ENCODE measurements at places on chromosomes 7 and 10.

- DNase-seq: no peak
Observed at GRCh38 chr10:126564326-126564888, 106.1 kb downstream of the C10orf90 start.

DNA sequence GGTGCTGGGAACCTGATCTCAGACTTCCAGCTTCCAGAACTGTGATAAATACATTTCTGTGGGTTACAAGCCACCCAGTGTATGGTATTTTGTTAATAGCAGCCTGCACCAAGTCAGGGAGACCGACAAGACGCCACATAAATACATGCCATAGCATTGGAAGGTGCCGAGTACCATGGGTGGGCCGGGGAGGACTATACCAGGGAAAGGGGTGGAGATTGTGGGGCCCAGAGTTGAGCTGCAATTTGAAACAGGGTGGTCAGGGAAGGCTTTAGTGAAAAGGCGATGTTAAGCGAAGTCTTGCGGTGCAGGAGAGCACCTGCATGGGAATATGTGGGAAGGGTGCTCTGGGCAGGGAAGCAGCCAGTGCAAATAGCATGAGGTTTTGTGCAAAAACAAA lies 88.9 kb upstream of the LRRC4 start:
- no peak for DNase-seq

GRCh38 chr7:42012786-42013360 lies 224.1 kb downstream of the GLI3 start:
- DNase-seq: no peak

GRCh38 chr7:105636982-105637381 lies 55.7 kb upstream of the EFCAB10 start:
- DNase-seq: no peak

DNA sequence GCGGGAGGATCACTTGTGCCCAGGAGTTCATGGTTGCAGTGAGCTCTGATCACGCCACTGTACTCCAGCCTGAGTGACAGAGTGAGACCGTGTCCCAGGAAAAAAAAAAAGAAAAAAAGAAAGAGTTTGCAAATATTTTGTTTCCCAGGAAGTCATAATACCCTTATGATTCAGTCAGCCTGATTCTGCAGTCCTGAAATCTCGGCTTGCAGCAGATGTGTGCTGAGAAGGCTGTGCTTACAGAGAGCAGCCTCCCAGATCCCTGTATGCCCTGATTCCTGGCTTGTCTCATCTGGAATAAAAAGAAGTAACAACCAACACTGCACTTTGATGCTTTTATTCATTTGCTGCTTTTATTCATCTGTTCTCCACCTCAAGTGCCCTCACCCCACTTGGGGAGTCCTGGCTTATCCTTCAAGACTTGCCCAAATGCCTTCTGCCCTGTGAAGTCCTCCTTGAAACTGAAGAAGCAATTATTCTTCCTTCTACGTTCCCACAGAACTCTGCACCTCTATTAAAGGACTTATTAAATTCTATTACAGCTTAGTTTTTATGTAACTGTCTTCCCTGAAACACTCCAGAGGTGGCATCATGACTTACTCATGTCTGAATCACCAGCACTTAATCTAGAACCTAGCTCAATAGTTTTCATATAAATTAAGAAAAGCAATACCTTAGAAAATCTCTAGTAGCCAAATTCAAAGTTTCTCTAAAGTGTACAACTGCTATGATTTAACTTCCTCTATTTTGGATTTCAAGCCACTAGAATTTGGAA lies 27.7 kb upstream of the BPGM start:
- DNase-seq: no peak

DNA sequence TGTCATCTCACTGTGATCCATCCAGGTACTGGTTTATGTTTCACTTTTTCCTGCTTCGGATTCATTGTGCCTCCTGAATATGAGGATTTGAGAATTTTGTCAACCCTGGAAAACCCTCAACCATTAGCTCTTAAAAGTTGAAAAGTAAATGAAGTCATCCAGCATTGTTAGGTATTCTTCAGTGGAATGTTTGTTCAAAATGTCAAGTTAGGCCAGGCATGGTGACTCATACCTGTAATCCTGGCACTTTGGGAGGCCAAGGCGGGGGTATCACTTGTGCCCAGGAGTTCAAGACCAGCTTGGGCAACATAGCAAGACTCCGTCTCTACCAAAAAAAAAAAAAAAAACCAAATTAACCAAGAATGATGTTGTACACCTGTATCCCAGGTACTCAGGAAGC lies 222.1 kb downstream of the NSUN6 start:
- DNase-seq: no peak

GRCh38 chr7:64643566-64643965 lies 22.4 kb upstream of the ZNF107 start:
- no peak for DNase-seq

GRCh38 chr7:22447008-22447407 lies 53.0 kb downstream of the STEAP1B start:
- no peak for DNase-seq

DNA sequence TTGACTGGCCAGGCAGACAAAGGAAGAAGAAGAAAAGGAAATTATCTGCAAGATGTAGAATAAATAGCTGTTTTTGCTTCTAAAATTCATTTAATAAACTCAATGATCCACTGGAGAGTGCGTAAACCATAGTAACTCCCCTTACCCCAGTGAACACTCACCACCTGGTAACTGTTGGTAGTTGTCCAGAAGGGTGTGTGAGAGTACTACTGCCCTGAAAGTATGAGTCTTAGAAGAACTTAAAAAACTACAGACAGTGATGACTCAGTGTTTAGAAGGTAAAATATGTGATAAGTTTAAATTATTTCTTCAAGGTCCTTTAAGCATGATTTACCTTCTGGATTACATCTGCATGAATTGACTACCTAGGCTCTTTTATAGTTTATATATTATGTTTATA lies 53.0 kb upstream of the SEMA3A start:
- DNase-seq: no peak

- DNase-seq: no peak
Observed at GRCh38 chr7:88927-89231, 103.5 kb upstream of the FAM20C start.

GRCh38 chr10:91976317-91977051 lies 52.9 kb downstream of the BTAF1 start:
- no peak for DNase-seq

- no peak for DNase-seq
Observed at GRCh38 chr10:90407131-90407530, 450.7 kb downstream of the HTR7 start.

- no peak for DNase-seq
Observed at GRCh38 chr7:130489140-130489983, 2.5 kb upstream of the MEST start.

DNA sequence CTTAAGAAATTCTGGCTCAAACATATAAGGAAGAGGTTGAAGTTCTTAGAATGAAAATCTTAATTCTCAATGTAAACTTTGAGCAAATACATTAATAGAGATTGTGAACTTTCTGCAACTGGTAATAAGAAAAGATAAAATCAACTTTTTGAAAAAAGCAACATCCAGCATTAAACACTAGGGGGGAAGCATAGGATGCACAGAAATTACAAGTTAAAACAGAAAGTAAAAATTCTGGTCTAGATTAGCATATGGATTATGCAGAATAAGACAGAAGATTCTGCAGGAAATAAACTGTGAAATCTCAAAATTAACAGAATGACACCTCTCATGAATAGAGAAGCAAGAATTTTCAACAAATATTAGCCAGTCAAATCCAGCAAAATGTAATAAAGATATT lies 38.0 kb upstream of the CAV2 start:
- no peak for DNase-seq

DNA sequence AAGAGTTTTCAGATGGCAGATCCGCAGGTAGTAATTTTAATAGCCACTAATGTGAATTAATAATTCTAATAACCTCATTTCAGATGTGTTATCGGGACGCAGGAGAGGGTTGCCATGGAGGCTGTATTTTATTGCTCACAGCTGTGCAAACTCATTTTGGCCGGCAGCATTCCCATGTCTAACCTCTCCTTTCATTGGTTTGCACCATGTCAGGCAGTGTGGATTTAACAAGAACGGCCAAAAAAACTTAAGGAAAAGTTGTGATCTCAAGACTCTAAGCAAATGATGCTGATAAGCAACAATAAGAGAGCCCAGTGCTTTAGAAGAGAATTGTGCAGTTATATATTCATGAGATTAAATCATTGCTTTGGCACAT lies 88.7 kb upstream of the NRP1 start:
- no peak for DNase-seq

DNA sequence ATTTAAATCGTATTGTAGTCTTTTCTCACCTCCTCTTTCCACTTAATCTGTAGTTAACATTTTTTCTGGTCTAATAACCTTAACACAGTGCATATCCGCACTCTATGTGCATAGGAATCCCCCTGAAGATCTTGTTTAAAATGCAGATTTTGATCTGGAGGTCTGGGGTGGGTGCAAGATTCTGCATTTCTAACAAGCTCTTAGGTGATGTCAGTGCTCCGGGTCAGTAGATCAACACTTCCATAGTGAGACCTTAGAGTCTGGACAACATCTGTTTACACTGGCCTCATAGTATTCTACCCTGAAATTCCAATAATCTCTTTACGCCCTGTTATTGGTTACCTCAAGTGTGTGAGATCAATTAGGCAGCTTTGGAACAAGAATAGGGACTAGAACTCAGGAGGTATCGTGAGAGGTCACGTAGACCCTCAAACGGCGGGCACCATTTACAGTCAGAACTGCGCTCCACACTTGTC lies 434 bp upstream of the PLEKHA8 start:
- peak; percentile 2 for DNase-seq

DNA sequence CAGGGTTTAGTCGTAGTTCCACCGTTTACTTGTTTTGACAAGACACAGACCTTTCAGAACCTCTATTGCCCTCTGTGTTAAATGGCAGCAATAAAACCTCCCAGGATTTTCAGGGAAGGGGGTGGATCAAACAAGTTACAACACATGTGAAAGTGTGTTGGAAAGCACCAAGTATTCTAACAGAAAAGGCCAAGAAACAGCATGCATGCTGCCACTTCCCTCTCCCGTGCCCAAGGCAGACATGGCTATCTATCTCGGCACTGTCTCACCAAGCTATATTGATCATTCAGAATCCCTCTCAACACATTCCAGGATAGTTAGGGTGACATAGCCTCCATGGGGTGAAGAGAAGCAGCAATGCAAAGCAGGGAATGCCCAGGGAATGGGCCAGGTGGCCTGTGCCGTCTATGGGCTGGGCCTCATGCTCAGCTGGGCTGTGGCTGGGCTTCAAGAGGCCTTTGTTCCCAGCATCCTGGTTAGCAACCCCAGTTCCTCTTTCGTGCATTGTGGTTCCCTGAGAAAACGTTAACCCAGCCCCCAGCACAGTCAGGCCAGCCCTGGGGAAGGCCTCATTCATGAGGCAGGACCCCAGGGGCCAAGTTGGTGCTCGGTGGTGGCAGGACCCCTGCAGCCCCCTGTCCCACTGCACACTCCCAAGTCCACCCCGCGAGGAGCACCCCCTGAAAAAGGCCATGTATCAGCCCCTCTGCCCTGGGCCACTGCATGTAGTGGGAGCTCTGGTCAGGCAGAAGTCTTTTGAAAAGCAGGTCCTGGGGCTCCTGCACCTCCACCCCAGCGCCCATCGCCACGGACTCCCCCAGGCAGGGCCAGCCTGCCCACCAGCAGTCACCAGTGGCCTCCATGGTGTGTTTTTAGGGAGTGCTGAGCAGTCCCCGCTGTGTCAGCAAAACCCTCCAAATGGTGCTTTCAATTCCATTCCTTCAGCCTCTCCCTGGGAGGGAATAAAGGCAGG lies 25.5 kb downstream of the VSIR start:
- DNase-seq: no peak

GRCh38 chr7:27868131-27868550 lies 128.2 kb downstream of the TAX1BP1 start:
- no peak for DNase-seq

DNA sequence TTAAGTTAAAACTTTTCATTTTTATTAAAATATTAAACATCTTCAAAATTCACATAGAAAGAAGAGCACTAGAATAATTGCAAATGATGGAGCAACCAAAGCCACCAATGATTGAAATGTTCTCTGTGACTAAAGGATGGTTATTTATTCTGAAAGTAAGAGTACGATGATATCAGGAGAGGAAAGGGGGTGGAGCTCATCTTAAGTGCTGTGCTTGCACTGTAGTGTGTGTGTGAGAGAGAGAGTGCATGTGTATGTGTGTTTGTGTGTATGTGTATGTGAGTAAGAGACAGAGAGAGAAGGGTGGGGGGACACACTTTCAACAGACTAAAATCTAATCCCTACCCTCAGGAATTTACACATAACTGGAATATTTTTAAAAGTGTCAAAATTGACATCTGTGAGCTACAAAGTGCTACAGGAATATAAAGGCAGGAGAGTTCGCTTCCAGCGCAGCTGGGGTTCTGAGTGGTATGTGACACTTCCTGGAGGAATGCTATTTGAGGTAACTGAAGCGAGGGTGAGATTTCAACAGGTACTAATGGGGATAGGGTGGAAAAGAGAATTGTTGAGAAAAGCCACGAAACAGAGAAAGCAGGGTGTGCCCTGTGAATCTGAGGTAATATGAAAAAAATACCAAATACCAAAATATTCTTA lies 57.2 kb upstream of the SMNDC1 start:
- DNase-seq: no peak

- no peak for DNase-seq
Observed at GRCh38 chr7:22895140-22895827, 72.6 kb upstream of the TOMM7 start.

- no peak for DNase-seq
Observed at GRCh38 chr7:17289074-17289645, 9.3 kb upstream of the AHR start.

GRCh38 chr7:16028103-16028502 lies 341.6 kb upstream of the MEOX2 start:
- no peak for DNase-seq

DNA sequence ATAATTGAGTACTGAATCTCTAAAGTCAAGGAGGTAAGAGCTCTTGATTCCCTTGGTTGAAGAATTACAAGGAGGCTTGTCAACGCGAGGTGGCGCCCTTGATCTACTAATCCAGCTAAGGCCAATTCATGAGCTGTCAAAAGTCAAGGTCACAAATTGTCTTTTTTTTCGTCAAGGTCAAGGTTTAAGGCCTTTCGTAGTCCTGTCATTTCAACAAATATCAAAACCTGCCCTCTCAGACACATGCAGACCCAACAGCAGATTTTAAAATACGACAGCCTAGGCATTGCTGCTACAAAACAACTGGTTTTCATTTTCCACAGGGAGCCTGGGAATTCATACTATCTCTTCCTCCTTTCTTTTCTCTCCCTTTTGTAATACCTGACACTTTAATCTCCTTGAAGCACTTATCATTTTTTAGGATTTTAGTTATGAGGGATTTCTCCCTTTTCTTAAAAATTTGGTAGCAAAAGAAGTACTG lies 3.6 kb downstream of the HOXA13 start:
- peak; percentile 80 for DNase-seq

DNA sequence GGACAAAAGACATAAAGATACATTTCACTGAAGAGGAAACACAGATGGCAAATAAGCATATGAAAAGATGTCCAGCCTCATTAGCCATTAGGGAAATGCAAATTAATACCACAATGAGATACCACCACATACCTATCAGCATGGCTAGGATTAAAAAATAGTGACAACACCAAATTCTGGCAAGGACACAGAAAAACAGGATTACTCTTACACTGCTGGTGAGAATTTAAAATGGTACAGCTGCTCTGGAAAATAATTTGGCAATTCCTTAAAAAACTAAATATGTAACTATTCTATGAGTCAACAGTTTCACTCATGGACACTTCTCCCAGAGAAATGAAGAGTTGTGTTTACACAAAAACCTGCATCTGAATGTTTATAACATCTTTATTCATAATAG lies 121.1 kb downstream of the C10orf90 start:
- DNase-seq: no peak

- DNase-seq: no peak
Observed at GRCh38 chr10:22609719-22610465, 104.5 kb downstream of the PIP4K2A start.

Measured in effector memory CD8-positive, alpha-beta T cell (primary cell).